ENCODE measurements at places on chromosomes 3 and 15. TPM values are rescaled to one million over a fixed set of nuclear protein-coding genes. Genes with fewer than 3 reads are reported as not detected.

JMJD7 gene
- 4.2 TPM for total RNA-seq

TRPM7 gene
- 126 TPM for total RNA-seq

TNNC1 gene
- 68.4 TPM for total RNA-seq

CPLX3 gene
- not detected for total RNA-seq

ACKR2 gene
- total RNA-seq: 6.8 TPM

TNFAIP8L3 gene
- total RNA-seq: 9.7 TPM

NR2E3 gene
- 2.3 TPM for total RNA-seq

ERC2 gene
- 3.0 TPM for total RNA-seq

All from urinary bladder (tissue), 4 donors.